ENCODE measurements at places on chromosomes 7 and 10.

DNA sequence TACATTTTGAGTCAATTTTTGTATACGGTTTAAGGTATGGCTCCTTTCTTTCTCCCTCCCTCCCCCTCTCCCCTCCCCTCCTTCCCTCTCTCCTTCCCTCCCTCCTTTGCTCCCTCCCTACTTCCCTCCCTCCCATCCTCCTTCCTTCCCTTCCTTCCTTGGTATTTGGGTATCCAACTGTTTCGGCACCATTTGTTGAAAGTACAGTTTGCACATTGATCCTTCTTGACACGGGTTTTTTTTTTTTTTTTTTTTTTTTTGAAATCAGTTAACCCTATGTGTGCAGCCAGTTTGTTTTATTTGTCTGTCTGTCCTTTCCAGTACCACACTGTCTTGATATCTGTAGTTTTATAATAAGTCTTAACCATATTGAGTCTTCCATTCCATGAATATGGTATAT, 39.9 kb upstream of the INSYN2A start:
- DNase-seq = no peak

GRCh38 chr10:93363891-93364648, 118.1 kb downstream of the MYOF start:
- no peak for DNase-seq

DNA sequence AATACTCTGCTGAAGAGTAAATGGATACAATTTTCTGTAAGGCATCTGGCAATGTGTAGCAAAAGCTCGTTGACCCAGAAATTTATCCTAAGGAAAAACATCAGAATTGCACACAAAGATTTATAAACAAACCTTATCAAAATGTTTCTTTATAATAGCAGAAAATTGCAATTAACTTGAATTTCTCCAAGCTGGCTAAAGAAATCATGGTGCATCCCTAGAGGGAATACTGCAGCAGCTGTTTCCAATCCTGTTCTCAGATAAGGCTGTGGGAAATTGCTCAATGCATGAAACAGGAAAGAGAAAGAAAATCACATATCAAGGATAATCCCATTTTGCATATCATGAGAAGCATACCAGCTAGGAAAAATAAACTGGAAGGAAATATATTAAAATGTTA, 18.7 kb downstream of the TACR2 start:
- no peak for DNase-seq

DNA sequence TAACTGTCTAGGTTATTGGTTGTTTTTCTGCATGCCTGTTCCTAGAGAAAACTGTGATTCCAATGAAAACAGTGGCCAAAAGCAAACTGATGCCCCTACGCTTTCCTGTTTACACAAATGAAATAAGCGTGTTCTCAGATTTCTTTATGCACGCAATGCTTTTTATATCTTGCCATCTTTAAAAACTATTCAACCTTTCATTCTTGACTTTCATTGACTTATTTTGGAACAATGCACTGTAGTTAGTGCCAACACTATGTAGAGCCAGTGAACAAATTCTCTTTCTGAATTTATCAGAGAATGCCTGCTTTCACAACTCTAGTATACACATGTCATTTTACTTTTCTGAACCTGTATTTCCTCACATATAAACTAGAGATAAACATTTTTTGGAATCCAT, 86.6 kb downstream of the CABCOCO1 start:
- DNase-seq = no peak

DNA sequence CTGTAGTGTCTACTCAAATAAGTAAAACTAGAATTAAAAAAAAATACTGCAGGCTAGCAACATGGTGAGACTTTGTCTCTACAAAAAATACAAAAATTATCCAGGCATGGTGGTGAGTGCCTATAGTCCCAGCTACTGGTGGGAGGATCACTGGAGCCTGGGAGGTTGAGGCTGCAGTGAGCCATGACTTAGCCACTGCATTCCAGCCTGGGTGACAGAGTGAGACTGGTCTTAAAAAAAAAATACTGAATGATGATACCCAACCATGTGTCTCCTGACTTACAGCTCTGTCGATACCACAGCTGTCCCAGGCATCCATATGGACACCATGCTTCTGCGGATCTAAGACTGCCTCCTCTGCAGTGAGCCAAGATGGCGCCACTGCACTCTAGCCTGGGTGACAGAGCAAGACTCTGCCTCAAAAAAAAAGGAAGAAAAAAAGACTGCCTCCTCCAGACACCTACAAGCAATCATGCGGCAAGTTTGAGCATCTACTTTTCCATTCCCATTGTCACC, 7.9 kb upstream of the FRAT1 start:
- no peak for DNase-seq

DNA sequence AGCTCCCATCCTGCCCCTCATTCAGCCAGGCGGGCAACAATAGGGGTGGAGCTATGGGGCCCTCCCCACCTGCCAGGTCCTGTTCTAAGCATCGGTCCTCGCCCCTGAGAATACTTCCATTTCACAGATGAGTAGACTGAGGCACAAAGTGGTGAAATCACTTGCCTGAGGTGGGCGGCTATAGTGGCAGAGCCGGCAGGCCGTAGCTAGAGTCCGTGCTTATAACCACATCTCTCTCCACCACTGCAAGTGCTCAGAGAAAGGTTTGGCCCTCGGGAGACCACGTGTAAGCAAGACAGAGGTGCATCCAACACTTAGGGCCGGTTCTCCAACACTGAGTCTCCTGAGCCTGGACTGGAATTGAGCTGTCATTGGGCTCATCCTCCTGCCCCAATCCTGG, 145.8 kb upstream of the UNC5B start:
- no peak for DNase-seq

GRCh38 chr7:35826751-35827150, 25.9 kb downstream of the SEPTIN7 start:
- DNase-seq = no peak

DNA sequence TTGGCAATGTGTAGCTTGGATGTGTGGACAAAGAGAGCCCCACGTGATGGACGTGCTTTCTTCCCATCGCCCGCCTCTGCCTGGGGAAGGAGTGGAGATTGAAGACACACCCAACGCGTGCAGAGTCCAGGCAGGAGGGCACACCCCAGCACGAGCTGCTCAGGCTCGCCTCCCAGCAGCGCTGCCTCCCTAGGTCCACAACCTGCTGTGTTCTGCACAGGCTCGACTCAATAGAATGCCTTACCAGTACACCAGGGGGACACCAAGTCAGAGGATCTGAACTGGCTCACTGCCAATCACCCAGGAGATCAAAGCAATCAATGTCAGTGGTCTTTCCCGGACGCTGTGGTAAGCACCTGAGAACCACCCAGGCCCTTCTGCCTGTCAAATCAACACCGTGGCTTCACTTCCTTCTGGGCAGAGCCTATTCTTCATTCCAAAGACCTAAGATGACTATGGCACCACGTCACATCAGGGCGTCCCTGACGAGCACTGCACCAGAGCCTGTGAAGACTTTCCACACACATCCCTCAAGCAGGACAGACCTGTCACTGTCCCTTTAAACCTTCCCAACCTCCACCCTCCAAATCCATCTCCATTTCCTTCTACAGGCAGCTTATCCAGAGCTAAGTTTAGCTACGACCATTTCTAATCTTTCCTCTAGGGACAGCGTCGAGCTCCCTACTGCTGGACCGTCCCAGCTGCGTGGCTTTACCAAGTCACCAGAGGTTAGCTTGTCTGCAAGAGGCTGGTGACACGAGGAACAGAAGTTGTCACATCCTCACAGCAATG, 72.3 kb downstream of the AMZ1 start:
- no peak for DNase-seq

DNA sequence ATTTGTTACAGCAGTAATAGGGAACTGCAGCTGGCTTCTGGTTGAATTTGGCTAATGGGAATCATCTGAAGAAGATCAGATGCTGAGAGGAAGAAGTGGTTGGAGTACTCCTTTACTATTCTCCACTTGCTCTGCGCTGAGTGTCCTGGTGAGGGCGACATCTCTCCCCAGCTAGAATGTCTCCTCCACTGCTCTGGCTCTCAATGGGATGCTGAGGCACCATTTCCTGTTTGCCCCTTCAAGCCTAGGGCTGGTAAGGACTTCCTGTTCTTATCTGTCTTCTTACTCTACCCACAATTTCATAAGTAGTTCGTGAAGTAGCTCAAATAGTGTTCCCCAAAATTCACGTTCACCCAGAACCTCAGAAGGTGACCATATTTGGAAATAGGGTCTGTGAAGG, 43.2 kb upstream of the TES start:
- DNase-seq = no peak

- DNase-seq = no peak
Observed at GRCh38 chr10:28253169-28253785, 49.6 kb downstream of the MPP7 start.

GRCh38 chr7:126659124-126659523, 593.6 kb downstream of the GRM8 start:
- no peak for DNase-seq

- DNase-seq = peak; percentile 36
Observed at GRCh38 chr10:62386356-62387320, 12.5 kb downstream of the ZNF365 start.

DNA sequence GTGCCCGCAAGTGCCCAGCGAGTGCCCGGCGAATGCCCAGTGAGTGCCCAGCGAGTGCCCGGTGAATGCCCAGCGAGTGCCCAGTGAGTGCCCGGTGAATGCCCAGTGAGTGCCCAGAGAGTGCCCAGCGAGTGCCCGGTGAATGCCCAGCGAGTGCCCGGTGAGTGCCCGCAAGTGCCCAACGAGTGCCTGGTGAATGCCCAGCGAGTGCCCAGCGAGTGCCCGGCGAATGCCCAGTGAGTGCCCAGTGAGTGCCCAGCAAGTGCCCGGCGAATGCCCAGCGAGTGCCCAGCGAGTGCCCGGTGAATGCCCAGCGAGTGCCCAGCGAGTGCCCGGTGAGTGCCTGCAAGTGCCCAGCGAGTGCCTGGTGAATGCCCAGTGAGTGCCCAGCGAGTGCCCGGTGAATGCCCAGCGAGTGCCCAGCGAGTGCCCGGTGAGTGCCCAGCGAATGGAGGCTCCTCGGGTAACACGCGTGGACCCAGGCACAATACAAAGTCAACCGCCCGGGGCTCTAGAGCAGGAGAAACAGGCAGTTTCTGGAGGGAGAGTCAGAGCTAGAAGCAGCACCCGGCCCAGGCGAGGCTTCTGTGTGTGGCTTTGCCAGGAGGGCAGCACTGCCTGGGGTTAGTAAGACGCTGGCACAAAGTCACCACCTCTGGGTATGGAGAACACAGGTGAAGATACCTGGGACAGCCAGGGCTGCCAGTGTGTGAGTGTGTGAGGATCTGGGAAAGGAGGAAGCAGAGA, 38.2 kb upstream of the CFAP46 start:
- DNase-seq = no peak

DNA sequence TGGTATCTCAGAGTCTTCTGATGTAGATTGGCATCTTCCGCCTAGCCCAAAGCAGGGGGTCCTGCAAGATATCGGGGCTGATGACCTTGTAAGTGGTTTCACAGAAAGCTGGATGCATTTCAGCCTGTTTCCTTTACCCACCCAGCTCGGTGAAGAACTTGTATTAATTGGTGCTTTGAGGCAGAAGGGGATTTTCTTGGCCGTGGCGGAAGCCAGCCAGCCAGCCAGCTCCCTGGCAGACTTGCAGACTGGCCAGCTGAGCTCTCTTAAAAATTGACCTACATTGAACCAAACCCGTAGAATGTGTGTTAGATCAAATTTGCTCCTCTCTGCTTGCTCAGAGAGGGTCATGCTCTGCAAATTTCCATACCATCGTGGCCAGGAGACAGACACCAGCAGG, 218.4 kb downstream of the ADAM12 start:
- no peak for DNase-seq

GRCh38 chr7:101604331-101604933, 24.7 kb downstream of the MYL10 start:
- DNase-seq = no peak

DNA sequence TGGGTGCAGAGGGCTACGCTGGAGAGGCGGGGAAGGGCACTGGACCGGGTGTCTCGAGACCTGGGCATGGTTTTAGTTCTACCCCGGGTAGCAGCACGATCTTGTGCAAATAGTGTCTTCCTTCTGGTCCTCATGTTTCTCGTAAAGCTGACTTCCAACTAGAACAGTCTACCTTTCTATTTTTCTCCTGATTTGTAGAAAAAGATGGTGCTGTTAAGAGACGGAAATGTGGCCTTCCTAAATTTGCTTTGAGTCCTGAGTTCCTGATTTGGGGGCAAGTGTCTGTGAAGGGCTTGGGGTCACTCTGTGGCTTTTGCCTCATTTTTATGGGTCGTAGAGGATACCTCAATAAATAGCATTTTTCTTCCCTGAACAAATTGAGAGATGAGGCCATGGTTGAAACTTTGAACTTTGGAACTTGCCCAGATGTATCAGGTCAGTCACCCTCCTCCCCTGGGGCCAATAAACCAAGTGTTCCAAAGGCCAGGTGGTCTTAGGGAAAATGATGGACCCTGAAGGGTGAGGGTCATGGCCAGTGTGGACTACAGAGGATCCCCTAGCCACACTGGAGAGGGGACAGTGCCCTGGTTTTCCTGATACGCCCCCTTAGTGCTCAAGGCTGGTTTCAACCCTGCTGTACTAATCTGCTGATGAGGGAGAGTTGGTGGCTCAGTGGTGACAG, 45.2 kb downstream of the GRK5 start:
- DNase-seq = no peak

DNA sequence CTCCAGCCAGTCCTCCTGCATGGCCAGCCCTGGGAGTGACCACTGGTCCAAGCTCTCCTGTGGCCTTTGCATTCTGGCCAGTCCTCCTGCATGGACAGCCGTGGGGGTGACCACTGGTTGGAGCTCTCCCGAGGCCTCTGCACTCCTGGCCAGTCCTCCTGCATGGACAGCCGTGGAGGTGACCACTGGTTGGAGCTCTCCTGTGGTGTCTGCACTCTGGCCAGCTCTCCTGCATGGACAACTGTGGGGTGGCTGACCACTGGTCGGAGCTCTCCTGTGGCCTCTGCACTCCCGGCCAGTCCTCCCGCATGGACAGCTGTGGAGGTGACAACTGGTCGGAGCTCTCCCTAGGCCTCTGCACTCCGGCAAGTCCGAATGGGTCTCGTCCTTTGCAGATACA, 28.7 kb upstream of the ADARB2 start:
- DNase-seq = no peak

DNA sequence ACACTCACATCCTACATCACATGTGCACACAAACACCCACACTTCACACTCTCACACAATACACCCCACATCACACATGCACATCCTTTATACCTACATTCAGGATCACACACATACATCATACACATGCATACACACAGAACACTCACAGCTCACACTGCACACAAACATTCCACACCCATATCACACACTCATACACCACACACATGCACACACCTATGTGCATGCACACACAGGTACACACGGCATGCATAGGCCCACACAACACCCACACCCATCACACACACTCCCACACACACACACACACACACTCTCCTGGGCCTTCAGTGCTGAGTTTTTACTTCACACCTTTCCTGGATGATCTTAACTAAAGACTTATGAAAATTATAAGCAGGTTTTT, 220.5 kb downstream of the DNAJB6 start:
- no peak for DNase-seq

DNA sequence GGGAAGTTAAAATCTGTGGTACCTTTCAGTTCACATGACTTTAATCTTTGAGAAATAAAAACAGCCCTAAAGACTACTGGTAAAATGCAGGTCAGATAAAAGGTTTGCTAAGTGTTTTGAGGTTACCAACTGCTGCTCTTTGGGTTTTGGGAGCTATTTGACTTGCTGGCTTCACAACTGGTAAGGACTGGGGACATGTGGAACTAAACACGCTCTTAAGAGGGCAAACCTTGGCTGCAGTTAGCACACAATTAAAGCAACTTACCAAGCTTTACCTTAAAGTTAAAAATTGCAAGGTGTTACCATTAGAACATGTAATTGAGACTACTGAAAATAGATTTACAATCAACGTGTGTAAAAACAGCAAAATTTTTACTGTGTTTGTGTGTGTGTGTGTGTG, 220.2 kb downstream of the PHF14 start:
- no peak for DNase-seq

GRCh38 chr7:68601826-68602225, 996.4 kb upstream of the AUTS2 start:
- no peak for DNase-seq
